Activated naive CD4-positive, alpha-beta T cell treated with anti-CD3 and anti-CD28 coated beads, Interleukin-2, amount 10 ng/mL, durations not matched to agents 7 days and 5 days (primary cell): ENCODE measurements at places on chromosomes 3 and 15.
A peak's percentile ranks its signal among the peaks of the same experiment; 100 is the strongest.

DNA sequence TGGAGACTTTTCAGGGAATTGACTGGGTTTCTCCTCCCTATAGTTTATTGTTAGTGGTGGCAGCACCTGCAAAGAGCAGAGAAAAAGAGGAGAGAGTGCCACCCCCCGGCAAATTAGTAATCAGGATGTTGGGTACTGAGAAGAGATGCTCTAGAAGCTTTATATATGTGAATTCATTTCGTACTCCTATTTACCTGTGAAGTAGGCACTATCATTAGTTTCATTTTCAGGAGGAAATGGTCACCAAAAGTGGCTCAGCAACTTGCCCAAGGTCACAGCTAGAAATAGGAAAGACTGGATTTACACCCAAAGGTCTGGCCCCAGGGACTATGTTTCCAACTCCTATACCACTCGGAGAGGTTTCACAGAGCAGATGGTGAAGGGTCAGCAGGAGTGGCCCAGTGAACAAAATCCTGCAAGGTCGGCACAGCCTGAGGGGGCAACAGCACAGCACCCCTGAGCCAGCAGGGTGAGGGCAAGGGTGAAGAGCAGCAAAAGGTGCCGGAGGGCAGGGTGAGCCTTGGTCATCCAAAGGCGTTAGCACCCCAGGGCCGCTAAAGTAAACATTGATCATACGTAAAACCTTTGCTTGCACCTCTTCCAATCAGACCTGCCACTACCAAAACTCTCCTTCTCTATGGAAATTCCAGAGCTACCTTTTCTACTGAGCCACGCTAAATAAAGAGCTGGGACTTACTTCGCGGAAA lies 23.6 kb downstream of the VGLL4 start:
- no peak for DNase-seq

DNA sequence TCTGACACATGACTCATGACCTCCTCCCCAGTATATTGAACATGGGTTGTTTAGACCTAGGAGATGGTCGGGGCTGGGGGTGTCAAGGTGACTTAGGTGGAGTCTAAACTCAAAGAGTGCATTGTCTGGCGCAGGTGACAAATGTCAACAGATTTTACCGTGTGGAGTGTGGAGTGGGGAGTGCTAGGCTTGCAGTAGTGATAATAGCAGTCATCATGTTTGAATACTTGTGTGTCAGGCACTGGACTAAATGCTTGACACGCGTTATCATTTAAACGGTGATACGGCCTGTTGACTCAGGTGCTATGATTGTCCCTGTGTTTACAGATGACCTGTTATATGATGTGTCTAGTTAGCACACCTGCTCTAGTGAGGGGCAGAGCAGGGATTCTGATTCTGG lies 30.8 kb downstream of the MUC20 start:
- DNase-seq = no peak

DNA sequence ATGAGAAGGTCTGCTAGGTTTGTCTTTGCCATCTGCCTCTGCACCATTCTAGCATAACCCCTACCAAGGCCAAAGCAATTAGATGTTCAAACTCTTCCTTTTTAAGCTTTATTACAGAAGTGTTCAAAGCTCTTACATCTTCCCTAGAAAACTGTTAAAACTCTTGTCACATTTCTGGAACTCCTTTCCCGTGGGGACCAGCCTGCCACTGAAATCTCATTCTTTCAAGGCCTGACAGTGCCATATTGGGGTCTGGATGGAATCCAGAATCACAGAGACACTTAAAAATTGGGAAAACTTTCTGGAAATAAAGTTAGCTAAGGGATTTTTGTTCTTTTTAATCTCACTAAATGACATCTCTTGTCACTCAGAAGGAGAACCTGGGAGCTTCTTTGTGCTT lies 153.8 kb upstream of the SLCO3A1 start:
- no peak for DNase-seq

DNA sequence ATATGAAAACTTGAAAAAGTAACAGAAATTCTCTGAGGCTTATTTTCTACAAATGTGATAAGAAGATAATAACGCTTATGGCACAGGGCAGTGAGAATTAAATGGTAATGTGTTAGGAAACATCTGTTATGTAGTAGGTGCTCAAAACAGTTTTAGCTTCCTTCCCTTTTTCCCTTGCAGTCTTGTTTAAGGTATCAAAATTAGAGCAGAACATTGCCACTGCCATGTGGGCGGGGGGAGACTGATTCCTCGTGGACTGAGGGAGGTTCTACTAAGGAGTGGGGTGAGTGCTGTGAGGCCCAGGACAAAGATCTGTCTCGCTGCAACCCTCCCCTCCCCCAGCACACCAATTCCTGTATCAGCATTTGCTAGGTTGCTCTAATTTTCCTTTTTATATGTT lies 702.4 kb downstream of the TUSC7 start:
- no peak for DNase-seq

GRCh38 chr3:124041553-124041952 lies 49.6 kb upstream of the ROPN1 start:
- no peak for DNase-seq

DNA sequence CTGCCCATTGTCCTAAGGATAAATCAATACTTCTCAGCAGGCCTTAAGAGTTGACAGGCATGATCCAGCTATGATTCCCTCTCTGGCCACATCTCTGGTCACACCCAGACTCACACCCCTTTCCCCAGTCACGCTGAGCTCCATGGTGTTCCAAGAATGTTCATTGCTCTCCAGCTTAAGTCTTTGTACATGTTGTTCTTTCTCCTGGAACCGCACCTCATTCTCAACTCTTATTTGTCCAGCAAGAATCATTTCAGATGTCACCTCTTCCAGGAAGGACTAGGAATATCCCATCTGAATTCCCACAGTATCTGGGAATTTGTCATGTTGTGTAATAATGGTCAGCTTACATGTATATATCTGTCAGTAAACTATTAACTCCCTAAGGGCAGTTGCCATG lies 118.3 kb upstream of the GALNT15 start:
- no peak for DNase-seq

GRCh38 chr3:84991422-84991900 lies 32.7 kb downstream of the CADM2 start:
- DNase-seq = no peak

DNA sequence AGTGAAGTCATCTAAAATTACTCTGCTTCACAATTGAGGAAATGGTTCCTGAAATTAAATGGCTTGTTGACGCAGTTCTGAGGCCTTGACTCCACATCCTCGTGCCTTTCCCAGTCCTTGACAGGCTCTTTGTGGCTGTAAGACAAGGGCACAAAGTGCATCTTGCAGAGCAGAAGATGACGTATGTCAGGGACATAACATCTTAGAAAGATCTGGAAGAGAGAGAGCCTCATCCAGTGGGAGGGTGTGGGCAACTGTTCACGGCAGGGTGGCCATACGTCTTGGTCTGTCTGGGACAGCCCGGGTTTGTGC lies 91.0 kb downstream of the CHRNA7 start:
- DNase-seq = no peak

DNA sequence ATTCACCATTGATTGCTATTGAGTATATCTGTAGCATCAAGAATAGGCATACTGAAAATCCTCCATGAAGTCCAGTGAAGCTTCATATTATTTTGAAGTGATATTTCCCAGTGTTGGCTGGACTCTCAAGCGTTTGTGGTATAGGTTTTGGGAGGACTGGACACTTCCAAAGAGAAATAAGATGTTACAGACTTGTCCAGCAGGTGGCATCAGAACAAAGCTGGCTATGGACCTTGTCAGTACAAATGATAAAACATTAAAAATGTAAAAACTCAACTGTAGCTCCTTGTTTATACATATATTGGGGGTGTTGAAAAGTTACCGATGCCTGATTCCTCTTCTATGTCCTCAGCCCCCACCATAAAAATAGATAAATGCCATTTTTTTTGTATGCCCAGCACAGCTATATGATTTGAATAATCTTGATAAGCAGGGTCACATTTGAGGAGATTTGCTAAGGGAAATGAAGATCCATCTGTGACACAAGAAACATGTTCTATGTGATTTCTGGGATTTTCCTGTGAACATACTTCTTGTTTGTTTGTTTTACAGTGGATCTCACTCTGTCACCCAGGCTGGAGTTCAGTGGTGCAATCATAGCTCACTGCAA lies 54.5 kb upstream of the GOLGA6B start:
- DNase-seq = peak; percentile 41

DNA sequence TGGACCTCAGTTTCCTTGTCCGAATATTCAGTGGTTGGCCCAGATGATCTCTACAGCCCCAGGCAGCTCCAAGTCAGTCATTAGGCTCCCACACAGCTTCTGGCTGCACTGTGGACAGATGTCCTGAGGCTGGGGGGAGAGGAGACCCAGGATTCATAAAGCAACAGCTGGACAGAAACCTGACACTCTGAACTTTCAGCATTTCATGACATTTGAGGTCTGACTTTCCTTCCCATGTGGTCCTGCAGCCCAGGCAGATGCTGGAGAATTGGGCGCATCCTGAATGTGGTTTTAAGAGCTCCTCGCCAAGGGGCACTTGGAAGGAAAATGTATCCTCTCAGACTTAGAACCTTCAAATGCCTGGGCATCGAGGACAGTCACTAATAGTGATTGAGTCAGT lies 307.6 kb upstream of the LRRFIP2 start:
- no peak for DNase-seq

GRCh38 chr3:127675651-127676391 lies 3.1 kb downstream of the ABTB1 start:
- no peak for DNase-seq

GRCh38 chr3:157999246-157999645 lies 107.0 kb downstream of the SHOX2 start:
- no peak for DNase-seq

- no peak for DNase-seq
Measured at GRCh38 chr3:160695915-160696327, 19.0 kb downstream of the ARL14 start.

DNA sequence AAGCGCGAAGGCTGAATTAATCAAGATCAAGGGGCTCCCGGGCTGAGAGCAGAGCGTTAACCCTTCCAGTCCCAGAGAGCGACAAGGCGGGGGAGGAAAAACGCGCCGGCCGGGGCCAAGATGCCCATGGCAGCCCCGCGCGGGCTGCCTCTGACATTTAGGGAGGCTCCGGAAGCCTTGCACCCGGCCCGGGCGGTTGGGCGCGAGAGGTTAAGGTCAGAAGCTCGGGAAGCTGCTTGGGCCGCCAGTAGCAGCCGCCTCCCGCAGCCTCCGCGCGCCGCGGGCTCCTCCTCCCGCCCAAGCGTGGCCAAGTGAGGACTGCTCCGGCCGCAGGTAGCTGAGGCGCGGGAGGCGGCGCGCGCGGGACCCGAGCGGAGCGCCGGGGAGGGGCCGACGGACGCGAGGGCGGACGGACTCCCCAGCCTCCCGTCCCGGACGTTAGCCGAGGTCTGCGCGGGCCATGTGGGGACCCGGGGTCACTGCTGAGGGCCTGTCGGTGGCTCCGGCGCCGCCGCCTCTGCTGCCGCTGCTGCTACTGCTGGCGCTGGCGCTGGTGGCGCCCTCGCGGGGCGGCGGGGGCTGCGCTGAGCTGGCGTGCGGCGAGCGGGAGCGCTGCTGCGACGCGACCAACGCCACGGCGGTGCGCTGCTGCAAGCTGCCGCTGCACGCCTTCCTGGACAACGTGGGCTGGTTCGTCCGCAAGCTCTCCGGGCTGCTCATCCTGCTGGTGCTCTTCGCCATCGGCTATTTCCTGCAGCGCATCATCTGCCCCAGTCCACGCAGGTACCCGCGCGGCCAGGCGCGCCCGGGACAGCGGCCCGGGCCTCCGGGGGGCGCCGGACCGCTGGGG lies at the start of gene C3orf80:
Gene C3orf80, plus strand, starts transcription at position 247 of the 850 bp plus-strand sequence. Its CDS starts 214 bp downstream, at position 461.
- DNase-seq = peak; percentile 65

DNA sequence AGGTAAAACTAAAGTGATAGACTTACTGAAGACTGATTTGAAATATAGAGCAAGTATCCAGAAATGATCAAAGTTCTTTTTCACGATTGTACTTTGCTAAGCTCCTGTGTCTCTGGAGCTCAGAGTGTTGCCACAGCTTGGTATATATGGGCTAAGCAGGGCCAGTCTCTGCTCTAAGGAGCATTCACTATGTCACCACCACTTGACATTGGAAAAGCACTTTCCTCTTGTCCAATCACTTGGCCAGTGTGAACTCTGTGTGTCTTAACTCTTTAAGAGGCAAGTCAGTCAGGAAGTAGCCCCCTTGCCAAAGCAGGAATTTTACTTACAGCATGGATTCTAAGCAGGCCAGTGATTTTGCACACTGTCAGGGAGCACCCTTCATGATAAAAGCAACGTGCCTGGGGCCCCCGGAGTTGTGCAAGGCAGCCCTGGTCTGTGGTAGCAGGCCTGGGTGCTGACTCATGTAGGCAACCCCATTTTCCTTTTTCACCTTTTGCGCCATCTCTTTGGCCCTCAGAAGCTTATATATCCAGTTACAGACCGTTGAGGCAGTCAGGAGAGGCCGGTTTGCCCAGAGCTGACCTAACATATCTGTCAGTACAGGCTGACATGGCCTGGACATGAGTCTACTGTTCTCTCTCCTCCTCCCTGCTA lies 73.0 kb downstream of the HCN4 start:
- no peak for DNase-seq

DNA sequence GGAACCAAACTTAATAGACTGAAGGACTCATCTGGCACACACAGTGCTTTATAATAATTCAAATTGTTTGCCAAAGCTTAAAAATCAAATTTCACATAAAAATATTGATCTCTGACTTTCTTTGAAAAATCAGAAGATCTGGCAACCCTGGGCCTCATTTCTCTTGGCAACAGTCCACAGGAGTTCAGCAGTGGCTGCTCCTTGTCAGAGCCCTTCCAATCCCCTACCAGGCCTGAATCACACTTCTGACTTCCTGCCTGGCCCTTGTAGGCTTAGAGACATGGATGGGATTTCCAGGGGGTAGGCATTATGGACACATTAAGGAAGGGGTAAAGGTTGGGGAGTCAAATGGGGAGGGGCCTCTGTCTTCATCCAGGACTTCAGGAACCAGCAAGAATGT lies 55.5 kb downstream of the PLS1 start:
- DNase-seq = no peak

- no peak for DNase-seq
Measured at GRCh38 chr3:143352850-143353550, 233.4 kb downstream of the CHST2 start.

- DNase-seq = no peak
Measured at GRCh38 chr15:35115155-35115725, 30.1 kb upstream of the NANOGP8 start.

DNA sequence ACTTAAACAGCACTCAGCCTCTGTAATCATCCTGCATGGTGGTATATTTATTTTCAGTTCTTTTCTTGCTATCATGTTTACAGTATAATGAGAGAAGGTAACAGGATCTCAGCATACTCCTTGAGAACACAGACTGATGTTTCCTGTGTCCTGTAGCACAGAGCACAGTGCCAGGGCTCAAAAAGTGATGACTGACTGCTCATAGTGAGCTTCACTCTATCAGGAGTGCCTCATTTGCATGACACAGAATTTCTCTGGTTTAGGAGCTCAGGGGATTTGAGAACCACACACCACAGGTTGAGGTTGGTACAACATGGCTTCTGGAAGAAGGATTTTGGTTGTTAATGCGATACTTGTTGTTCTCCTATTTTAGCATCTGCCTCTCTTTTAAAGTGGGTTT lies 68.5 kb upstream of the SLC2A2 start:
- no peak for DNase-seq

GRCh38 chr3:141795276-141795675 lies 32.1 kb downstream of the GRK7 start:
- no peak for DNase-seq

- no peak for DNase-seq
Measured at GRCh38 chr3:172321035-172321434, 127.2 kb downstream of the GHSR start.
